ENCODE measurements at places on chromosomes 5 and 9.

GRCh38 chr9:115134941-115135340, 17.0 kb upstream of the TNC start:
- H3K4me3 ChIP-seq = no peak overlapping the region
- no peaks in the 10 kb centered on the region for H3K4me1 ChIP-seq
- no peaks in the 10 kb centered on the region for H3K36me3 ChIP-seq
- DNase-seq = no peak
- no peak overlapping the region for H3K27ac ChIP-seq

DNA sequence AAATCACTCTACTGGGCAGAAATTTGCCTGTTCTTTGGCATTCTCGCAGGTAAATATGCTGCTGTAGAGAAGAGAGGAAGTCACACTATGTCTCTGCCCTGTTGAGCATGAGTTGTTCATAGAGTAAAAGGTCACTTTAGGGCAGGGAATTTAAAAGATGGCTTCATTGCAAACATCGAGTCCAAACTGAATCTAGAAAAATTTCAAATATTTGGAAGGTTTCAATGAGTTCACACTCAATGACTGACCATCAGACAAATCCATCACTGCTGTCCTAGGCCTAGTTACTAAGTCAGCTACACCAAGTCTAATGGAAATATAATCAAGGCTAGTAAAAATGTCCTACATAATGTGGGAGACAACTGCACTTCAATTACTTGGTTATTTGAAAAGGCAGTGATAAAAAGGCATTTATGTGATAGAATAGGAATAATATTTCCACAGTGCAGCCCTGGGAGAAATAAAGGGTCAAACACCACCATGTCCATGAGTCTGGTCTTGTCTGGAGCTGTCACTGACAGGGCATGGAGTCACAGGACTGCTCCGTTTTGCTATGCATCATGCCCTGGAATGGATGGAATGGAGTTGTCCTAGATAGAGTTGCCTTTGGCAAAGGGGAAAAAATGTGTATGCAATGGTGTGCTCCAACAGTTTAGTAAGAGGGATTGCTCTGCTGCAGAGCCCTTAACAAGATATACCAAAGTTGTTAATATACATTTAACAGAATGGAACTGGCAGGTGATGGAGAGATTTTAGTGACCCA, 218.5 kb upstream of the DAPK1 start:
- H3K27ac ChIP-seq = no peak overlapping the region
- no peak for DNase-seq
- H3K36me3 ChIP-seq = no peaks in the 10 kb centered on the region
- H3K27me3 ChIP-seq = no peaks in the 10 kb centered on the region
- no peak overlapping the region for H3K4me3 ChIP-seq

DNA sequence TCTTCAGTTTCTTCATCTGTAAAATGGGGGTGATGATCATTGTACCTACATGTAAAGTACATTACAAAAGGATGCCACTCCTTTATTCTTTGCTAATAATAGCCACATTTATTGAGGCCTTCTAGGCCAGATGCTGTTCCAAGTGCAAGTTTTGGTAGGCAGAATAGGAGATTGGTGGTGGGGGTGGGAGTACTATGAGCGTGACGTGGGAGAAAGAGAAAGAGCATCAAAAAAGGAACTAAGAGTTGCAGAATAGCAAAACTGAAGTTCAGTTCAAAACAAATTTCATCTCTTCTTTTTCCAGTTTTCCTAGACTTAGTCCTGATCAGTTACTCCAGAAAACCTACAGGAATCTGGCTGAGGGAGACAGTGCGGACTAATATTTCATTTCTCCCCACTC, 174.1 kb downstream of the SNX18 start:
- H3K4me3 ChIP-seq = no peak overlapping the region
- no peaks in the 10 kb centered on the region for H3K36me3 ChIP-seq
- no peaks in the 10 kb centered on the region for H3K4me1 ChIP-seq
- no peaks in the 10 kb centered on the region for H3K27me3 ChIP-seq

DNA sequence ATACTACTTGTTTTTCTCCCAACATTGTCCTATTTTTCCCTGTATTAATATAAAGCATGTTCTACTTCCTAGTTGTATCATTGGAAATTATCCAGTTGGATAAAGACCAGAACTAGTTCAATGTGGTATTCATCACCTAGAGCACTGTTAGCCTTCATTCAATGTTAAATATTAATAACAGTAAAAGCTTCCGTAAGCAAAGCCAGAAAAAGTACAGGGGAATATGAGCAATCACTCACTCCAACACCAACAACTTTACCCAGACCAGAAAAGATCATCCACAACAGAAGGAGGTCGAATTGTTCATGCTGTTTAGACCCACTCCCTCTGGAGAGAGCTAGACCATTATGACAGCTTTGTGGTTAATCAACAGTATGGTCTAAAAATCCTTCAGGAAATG, 728.4 kb downstream of the MAT2B start:
- H3K36me3 ChIP-seq = no peaks in the 10 kb centered on the region
- H3K4me1 ChIP-seq = no peaks in the 10 kb centered on the region
- no peaks in the 10 kb centered on the region for H3K27me3 ChIP-seq
- no peak overlapping the region for H3K27ac ChIP-seq
- no peak for DNase-seq
- H3K4me3 ChIP-seq = no peak overlapping the region
